ENCODE measurements at places on chromosomes 3 and 15.

- no peak for DNase-seq
Observed at GRCh38 chr3:182713743-182714517, 79.4 kb upstream of the ATP11B start.

GRCh38 chr3:190302212-190302867 lies 19.9 kb downstream of the CLDN1 start:
- no peak for DNase-seq

GRCh38 chr3:113773381-113773780 lies 26.5 kb downstream of the ATP6V1A start:
- DNase-seq: no peak

DNA sequence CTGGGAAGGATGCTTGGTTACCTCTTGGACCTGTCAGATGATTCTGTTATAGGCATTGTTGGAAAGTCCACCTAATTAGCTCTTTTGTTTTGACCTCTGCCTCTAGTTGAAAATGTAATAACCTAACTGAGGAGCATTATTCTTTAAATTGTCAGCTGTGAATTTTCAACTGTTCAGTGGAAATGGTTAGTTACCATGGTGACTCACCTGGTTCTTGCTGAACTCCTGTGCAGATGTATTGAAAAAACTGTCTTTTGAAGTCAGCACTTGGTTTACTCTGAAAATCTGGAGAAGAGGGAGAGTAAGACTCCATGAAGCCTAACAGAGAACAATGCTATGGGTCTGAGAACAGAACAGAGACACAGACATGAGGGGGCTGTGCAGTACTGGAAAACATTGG lies 72.0 kb downstream of the LARS2 start:
- no peak for DNase-seq

GRCh38 chr15:57356636-57357035 lies 19.7 kb upstream of the CGNL1 start:
- no peak for DNase-seq

GRCh38 chr3:27976933-27977332 lies 254.8 kb upstream of the EOMES start:
- DNase-seq: no peak

DNA sequence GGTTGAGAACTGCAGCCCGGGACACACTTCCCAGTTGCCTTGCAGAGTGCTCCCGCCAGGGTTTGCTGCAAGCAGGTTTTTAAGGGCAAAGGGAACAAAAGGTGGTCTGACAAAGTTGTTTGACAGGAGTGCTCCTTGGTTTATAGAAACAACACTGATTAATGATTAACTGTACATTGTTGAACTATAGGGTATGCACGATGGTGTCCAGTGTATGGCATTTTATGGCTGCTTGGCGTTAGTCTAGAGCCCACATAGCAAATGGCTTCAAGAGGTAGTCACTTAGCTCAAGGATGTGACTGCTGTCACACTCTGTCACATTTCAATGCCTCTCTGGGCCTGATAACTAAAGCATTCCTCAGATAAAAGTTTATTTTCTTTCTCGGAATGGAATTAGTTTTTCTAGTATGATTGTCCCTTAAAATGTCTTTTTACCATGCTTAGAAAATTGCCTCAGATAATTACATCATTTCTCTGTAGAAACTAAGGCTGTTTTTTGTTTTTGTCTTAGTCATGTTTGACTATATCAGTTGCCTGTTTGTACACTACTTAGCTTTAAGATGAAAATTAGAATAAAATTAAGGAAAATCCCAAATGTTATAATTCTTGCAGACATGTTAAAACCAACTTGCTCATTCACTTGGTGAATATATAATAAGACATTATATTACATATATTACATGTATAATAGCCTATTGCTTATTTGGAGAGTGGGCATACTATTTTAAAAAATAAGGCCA lies 61.3 kb upstream of the GATM start:
- DNase-seq: no peak

DNA sequence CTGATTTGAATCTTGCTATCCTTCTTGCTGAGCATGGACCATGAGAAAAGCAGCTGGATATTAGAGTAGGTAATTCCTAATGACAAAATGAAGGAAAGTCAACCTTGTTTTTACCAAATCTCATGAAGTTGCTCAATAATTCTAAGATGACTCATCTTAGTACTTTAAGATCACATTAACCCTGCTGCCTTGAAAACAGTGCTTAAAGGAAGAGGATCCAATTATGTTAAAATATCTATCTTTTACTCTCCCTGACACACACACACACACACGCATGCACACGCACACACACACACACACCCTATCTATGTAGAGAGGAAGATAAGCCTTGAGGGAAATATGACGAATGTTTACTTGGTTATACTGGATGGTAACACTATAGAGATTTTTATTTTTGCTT lies 16.0 kb upstream of the MYO1E start:
- DNase-seq: no peak

DNA sequence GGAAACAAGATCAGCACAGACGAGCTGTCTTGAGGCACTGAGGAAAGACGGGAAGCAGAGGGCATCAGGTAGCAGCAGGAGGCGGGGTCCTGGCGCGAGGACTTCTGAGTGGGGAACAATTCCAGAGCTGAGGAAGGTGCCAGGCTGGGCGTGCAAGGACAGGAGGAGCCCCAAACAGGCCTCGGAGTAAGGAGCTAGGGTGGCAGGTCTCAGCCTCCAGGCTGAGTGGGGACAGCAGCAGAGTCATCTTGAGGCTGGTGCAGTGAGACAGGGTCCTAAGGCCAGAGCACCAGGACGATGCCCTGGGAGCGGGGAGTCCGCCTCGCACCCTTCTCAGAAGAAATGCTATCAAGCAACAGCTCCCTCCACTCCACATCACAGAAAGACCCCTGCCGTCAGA lies 78.4 kb downstream of the PCSK6 start:
- no peak for DNase-seq

DNA sequence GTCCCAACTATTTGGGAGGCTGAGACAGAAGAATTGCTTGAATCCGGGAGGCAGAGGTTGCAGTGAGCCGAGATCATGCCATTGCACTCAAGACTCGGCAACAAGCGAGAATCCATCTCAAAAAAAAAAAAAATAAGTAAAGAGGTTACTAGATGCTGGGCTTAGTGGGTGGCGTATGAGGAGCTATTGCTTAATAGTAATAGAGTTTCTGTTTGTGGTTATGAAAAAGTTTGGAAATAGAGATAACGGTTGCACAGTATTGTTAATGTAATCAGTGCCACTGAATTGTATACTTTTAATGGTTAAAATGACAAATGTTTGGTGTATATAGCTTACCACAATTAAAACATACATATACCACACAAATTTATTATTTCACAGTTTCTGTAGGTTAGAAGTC lies 14.7 kb upstream of the HHATL start:
- DNase-seq: no peak

- DNase-seq: no peak
Observed at GRCh38 chr15:36886701-36887100, 213.6 kb downstream of the MEIS2 start.

DNA sequence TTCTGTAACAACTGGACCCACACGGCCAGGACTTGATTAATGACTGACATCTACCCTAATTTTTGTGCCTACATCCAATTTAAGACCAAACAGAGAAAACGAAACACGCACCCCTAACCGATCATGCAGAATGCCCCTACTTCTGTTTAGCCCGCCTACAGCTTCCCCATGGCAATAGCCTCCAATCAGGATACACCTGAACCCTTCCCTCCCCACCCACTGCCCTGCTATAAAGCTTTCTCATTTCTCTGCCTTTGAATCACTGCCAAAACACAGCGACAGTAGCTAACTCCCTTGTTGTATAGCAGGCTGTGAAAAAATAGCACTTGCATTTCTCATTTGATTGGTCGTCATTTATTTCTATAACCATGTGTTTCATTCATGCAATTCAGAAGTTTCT lies 45.2 kb upstream of the DPPA4 start:
- DNase-seq: no peak

GRCh38 chr3:150748684-150749047 lies 14.3 kb downstream of the SIAH2 start:
- no peak for DNase-seq

- DNase-seq: no peak
Observed at GRCh38 chr15:83700082-83700481, 46.2 kb downstream of the ADAMTSL3 start.

- DNase-seq: no peak
Observed at GRCh38 chr3:70970171-70970570, 613.4 kb downstream of the FOXP1 start.

DNA sequence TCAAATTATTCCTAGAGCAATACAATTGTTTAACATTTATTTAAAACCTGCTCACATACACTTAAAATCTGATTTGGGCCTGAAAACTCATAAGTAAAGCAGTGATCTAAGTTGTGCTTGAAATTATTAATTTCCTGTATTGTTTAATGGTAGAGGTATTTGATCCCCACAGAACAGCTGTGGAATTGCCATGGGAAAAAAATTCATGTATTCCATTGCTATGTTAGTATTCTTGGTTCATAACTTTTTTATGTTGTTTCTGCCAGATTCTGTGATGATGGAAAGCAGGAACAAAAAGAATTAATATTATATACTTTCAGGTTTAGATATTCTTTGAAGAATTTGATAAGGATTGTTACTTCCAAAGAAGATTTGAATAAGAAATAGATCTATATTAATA lies 831.5 kb upstream of the NR2F2 start:
- DNase-seq: no peak

- DNase-seq: no peak
Observed at GRCh38 chr3:127694467-127695215, 21.9 kb downstream of the ABTB1 start.

- no peak for DNase-seq
Observed at GRCh38 chr3:196096382-196096953, 14.6 kb upstream of the TFRC start.

DNA sequence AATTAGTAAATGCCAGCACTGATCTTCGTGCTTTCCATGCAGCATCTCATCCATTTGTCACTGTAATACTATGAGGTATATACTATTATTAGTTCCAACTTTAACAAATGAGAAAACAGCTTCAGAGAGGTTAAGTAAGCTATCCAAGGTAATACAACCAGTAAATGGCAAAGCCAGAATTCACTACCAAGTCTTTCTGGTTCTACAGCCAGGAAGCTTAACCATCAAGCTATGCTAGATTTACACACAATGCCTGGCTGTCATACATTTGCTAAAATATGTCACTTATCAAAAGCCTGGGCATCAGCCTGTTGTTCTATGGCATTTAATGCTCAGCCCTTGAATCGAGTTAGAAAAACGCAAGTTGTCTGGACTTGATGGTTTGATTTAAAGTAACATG lies 32.6 kb downstream of the TMOD2 start:
- no peak for DNase-seq

- no peak for DNase-seq
Observed at GRCh38 chr3:14137445-14137844, 12.6 kb downstream of the TMEM43 start.

- DNase-seq: no peak
Observed at GRCh38 chr15:101521069-101521468, 31.6 kb upstream of the PCSK6 start.

DNA sequence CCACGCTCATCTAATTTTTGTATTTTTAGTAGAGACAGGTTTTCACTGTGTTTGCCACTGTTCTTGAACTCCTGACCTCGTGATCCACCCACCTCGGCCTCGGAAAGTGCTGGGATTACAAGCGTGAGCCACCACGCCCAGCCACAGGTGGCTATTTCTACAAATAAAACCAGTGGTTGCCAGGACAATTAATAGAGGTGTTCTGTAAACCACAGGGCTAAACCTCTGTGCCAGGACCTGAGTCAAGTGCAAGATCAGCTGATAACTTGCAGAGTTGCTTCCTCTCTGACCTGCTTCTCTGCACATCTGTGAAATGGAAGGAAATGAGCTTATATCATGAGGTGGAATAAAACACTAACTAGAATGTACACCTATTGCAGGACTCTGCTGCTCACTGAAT lies 72.8 kb downstream of the CD200R1L start:
- DNase-seq: no peak

GRCh38 chr3:122924056-122924455 lies 103.5 kb downstream of the SEMA5B start:
- no peak for DNase-seq

DNA sequence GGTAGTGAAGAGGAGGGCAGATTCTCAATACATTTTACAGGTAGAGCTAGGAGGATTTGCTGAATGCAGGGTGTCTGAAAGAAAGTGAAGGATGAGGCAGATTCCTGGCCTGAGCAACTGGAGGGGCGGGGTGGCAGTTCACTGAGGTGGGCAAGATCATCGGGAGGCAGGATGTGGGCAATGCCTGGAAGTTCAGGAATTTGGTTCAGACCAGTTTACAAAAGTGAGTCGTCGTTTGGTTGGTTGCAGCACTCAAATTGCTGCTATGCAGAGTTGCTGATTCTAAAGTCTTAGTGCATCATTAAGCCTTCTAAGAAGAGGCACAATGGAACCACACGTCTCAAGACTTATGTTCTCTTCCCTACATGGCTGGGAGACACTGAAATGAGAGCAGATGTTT lies 134.0 kb downstream of the MFSD1 start:
- DNase-seq: no peak

DNA sequence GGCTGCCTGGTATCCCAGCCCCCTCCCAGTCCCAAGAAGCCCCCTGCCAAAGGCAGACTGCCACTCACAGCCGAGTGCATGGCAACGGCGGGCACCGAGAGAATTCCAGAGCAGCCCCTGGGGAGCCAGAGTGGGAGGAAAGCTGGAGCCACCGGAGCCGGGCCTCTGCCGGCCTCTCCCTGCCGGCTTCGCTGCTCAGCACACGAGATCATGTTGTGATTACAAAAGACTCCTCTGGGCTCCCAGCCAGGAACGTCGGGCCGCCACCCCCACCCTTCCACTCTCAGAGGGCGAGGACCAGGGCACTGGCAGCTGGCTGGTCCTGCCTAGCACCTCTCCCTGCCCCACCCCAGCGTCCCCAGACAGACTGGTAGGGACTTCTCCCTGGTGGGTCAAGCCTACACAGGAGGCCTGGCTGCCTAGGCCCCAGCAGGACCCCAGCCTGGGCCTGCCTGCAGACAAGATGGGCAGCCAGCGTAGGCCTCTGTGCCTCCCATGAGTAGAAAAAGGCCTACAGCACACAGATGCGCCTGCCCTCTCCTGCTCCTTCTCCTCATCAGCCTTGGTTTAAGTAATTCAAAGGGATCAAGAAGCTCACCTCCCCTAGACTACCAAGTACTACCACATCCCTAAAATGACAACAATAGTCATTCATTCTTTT lies at the start of gene CCDC9B:
TSS of gene CCDC9B (minus strand) at position 200 of the 661 bp plus-strand sequence. CDS start at position 80, 120 bp downstream.
- DNase-seq: no peak

GRCh38 chr3:150384296-150385212 lies 23.5 kb upstream of the TSC22D2 start:
- no peak for DNase-seq
